ENCODE measurements at places on chromosomes 12 and 14.

- DNase-seq: no peak
Observed at GRCh38 chr12:108568338-108569154, 6.2 kb downstream of the ISCU start.

- DNase-seq: no peak
Observed at GRCh38 chr12:93836620-93837260, 159.6 kb downstream of the CRADD start.

DNA sequence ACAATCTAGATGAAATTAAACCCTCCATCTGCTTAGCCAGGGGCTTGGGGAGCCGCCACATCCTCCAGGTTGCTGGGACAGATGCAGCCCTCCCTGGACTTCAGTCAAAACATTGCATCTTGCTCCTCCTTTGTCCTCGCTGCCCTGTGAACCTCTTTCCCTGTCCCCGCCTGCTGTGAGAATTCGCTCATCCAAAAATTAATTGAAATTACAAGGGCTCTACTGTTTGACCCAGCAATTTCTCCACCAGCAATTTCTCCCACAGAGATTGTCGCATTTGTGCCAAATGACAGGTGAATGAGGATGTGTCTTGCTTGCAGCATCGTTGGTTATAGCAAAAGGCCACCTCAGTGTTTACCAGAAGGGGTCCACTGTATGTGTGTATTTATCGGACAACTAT lies 5.0 kb upstream of the POP5 start:
- no peak for DNase-seq

GRCh38 chr14:52046376-52046917 lies 22.4 kb downstream of the NID2 start:
- no peak for DNase-seq

GRCh38 chr12:106673141-106673540 lies 90.3 kb downstream of the RFX4 start:
- peak; percentile 56 for DNase-seq

- no peak for DNase-seq
Observed at GRCh38 chr12:129310346-129310745, 457.1 kb downstream of the GLT1D1 start.

DNA sequence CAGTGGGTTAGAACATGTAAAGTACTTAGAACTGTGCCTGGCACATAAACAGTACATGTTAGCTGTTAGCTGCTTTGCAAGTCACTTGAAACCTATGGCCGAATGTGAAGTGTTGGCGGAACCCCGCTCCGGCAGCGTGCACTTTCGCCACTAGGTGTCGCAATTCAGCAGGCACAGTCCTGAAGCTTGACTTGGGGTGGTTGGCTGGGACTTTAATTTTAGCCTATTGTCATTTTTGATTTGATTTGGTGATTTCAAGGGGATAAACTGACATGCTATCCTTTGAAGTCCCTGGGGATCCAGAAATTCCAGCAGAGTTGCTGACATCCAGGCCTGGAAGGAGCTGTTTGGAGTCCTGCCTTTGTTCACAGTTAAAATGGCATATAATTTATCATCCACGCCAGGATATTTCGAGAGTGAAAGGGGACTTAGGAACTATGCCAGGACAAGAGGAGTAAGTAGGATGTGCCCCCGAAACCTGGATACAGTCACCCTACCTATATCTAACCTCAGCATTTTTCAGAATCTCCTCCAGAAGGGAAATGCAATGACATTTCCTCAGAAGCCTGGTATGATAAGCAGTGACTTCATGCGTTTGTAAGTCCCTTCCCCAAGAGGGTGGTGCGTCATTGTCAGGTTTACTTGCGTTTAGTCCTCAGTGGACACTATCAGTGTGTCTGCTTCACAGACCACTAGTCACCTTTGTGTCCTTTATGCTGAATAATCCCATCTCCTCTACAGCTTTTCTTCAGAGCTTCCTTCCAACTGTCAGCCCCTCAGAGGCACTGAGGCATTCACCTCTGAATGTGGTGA lies 3.5 kb upstream of the TSPAN9 start:
- DNase-seq: peak; percentile 93

GRCh38 chr14:63857466-63858030 lies 4.7 kb downstream of the SYNE2 start:
- DNase-seq: no peak

- no peak for DNase-seq
Observed at GRCh38 chr12:56134897-56135296, 6.8 kb downstream of the ESYT1 start.

DNA sequence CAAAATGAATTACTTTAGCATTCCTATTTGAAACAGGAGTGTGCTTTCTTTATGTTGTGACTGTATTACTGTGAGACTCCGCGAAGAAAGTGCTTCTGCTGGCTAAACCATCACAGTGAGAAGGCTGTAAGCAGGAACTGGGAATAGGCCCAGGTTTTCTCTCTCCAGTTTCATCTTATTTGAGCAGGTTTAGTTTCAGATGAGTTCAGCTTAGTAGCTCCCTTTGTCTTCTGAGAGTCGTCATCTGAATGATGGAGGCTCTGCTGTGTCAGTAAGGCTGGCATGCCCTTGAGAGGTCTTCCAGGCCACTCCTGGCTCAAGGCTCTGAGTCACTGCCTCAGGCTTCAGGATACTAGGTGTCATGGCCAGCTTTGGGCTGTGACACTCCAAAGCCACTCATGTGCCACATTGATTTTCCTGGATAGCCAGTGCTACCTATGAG lies 205.6 kb upstream of the RGS6 start:
- DNase-seq: no peak

DNA sequence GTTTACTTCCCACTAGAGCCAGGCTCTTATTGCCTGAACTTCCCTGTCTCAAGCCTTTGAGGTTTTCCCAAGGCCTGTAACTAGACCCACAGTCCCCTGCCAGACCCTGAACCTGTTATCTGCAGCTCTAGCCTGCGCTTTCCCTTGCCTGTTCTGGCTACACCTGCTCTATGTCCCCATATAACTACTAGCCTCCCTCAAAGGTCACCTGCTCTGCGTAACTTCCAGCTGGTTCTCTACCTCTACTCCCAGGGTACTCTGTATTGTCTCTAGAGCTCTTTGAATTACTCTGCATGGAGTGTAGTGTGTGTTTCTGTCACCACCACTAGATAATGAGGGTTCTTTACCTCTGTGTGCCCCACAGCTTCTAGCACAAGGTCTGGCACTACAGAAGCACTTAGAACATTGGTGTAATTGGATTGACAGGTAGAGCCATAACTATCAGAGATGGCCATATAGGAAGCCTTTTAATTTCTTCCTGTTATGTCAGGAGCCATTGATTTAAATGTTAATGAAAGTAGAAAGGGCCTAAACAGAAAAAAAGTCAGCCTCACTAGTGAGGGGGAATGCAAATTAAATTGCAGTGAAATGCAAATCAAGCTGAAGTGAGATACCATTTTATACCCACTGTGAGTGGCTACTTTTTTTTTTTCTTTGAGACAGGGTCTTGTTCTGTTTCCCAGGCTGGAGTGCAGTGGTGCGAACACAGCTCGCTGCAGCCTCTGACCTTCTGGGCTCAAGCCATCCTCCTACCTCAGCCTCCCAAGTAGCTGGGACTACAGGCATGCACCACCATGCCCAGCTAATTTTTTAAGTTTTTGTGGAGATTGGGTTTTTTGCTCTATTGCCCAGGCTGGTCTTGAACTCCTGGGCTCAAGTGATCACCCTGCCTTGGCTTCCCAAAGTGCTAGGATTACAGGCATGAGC lies 47.8 kb downstream of the EID3 start:
- no peak for DNase-seq

DNA sequence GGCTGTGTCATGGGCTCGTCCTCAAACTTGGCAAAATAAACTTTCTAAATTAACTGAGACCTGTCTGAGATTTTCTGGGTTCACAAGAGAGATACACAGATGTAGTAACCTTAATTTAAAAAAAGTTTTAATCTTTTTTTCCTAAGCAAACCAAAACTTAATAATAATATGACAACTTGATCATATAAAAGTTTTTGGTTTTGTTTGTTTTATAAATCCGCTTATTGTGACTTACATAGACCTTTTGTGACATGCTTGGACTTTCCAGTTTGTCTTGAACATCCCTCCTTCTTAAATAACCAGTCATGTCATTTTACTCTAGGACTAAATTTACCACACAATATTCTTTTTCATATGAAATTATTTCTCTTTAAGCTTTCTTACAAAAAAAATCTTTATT lies 8.5 kb downstream of the RDH12 start:
- DNase-seq: no peak

- no peak for DNase-seq
Observed at GRCh38 chr14:65704850-65705249, 292.3 kb downstream of the FUT8 start.

DNA sequence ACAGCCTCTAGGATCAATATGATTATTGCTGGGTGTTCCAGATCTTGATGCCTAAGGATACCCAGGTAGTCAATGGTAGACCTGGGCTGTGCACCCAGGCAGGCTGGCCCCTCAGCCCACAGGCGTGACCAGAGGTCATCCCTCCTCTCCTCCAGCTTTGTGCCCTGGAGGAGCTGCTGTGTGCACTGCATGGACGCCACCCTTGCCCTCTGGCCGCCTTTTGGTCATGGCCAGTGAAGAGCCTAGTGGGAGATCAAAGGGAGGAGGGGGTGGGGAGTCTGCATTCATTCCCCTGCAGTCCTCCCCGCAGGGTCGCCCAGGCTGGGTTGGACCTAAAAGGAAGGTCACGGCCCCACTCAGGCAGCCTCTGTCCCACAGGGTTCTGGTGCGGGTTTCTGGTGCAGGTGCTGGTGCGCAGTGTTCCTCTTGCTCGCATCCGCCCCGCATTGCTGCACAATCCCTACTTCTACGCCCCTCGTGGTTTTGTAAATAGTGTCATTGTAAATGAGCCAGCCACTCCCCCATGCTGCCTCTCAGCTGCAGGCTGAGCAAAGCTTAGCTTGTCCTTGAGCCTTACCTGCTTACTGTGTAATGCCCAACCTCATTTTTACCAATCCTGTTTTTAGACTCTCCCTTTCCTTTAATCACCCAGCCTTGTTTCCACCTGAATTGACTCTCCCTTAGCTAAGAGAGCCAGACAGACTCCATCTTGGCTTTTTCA lies 55.3 kb downstream of the PSMA6 start:
- DNase-seq: no peak

GRCh38 chr12:2288001-2288400 lies 235.2 kb downstream of the CACNA1C start:
- DNase-seq: no peak

- DNase-seq: no peak
Observed at GRCh38 chr12:68510397-68510796, 100.3 kb upstream of the RAP1B start.

- DNase-seq: no peak
Observed at GRCh38 chr14:24959791-24960331, 90.1 kb downstream of the STXBP6 start.

DNA sequence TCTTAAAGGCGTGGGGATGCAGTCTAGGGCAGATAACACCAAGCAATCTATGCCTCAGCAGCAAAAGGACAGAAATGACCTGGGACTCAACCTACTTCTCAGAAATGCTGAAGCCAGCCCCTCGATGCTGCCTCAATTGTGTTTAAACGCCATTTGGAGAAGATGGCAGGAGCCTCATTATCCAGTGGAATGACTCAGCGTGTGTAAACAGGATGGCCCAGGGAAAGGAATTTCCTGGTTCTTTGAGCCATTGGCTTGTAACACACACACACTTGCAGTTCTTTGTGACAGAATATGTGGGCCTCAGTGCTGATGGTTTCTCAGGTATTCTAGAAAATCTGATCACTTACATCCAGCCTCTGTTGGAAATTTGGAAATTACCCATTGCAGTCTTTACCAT lies 154.3 kb downstream of the NTF3 start:
- no peak for DNase-seq

DNA sequence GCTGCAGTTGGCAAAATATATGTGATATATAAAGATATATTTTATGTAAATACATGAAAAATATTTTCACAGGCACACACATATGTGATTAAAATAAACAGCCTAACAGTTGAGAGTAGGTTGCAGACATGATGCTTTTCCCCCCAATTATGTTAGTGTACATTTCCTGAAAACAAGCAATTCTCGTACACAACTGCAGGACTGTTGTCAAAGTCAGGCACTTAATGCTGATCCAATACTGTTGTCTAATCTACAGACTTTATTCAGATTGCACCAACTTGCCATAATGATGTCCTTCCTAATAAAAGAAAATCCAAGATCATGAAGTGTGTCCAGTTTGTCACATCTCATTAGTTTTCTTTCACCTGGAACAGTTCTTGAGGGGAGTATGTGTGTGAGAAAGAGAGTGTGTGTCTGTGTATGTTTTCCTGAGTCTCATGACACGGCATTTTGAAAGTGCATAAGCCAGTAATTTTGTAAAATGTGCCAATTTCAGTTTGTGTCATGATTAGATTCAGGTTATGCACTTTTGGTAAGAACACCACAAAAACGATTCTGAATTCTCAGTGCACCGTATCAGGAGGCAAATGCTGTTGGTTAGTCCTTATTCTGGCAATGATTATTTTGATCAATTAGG lies 16.5 kb upstream of the SEL1L start:
- DNase-seq: no peak

DNA sequence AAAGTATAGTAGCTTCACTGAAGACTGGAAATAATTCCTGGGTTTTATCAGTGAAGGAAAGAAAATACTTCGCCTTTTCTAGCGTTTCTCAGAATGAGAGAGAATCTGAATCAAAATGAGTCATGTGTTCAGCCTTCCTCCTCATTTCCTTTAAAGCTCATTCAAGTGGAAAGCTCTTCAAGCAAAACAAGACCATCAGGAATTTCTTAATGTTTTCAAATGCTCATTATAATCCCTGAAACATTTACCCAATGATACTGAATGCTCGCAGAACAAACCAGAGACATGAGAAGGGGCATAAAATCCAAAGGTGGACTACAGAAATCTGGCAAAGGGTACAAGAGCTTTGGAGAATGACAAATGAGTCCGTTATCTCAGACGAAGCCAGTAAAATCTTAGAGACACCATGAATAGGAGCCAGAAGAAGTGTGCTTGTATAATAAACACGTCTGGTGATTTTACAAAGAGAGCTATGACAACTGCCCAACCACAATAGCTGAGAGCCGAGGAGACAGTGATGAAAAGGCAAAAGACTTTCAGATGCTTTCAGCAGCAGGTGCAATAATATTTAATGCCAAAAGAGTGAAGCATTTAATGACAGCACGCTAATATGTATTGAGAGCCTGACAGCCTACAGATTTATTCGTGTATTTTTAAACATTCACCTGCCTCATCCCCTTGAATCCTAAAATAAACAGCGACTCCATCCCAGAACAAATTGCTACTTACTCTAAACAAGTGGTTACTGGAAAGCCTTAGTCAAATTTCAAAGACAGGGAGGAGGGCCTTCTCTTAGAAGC lies 19.0 kb downstream of the SPRING1 start:
- no peak for DNase-seq

DNA sequence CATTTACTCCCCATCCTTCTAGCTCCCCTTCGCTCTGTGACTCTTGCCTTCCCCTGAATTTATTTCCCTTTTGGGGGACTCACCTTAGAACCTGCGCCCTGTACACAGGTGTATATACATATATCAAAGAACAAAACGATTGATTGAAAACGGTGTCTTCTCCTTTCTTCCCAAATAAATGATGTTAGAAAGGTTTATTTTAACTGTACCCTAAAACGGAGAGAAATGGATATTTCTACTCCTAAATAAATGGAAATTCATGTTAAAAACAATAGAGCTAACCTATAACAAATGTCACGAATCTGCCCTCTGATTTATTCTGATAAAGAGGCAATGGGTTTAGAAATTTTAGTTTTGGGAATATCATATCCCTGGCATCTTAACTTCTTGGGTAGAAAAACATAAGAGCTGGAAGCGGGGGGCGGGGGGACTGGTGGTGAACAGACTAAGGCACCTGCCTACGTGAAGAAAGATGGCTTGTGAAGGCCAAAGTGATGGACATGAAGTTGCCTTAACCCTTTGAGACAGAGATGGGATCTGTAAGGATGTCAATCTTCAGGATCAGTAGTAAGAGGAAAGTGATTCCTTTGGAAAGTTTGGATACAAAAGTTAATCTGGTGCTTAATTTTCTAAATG lies 8.8 kb upstream of the LHX5 start:
- DNase-seq: no peak
